ENCODE measurements at places on chromosomes 5 and 9.

DNA sequence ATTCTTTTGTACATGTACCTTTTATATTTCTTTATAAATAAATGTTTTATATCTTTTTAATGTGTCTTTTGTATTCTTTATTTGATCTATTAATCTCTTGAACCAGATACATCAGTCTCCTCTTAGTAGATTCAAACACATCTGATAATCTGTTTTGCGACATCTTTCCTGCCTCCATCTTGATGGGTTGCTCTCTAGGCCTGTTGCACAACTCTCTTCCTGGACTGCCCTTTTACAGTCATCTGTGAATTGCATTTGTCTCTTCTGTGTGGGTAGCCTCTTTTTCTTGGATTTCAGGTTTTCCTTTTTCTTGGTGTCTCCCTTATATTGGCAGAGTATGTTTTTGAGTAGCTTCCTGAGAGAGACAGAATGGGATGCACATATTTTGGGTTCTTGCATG is 6.2 kb downstream of the ZFYVE16 start:
- DNase-seq: no peak

GRCh38 chr5:149414405-149415065 is 35.4 kb upstream of the IL17B start:
- DNase-seq: no peak

DNA sequence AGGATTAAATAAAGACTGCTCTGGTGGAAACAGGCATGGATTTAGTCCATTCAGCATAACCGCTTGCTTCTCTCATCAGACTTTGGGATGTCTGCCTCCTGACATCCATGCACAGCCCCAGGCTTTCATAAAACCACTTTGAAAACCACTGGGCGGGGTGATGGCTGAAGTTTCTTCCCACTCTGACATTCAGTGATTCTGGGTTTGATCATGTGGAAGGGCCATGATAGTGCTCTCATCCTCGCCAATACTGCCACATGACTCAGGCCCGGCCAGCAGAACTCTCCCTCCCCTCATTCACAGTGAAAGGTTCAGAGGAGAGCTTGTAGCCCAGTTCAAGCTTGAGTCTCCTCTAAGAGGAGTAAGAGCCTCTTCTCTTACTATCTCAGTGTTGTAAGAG is 29.6 kb upstream of the GLRA1 start:
- no peak for DNase-seq

GRCh38 chr5:51669095-51669494 is 285.8 kb downstream of the ISL1 start:
- no peak for DNase-seq

DNA sequence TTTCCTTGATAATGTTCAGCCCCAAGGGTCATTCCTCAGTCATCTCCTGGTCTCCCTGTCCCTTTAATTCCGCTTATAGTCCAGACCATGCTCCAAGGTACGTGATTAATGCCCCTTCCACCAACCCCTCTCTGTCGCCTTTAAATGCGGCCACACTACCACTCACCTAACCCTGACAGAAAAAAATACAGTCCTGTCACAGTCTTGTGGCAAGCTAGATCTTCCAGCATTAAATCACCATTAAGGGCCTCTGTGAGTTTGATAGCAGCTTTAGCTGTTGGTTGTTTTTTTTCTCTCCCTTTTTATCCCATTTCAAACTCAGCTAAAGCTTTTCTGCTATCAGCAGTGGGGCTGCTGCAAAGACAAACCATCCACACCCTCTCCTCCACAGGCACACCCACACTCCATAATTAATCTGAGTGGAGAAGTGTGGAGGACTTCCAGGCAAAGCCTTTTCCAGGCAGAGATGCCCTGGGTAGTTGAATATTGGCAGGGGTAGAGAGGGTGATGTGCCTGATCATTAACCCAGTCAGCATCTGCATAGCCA is 522.7 kb upstream of the CLINT1 start:
- no peak for DNase-seq

DNA sequence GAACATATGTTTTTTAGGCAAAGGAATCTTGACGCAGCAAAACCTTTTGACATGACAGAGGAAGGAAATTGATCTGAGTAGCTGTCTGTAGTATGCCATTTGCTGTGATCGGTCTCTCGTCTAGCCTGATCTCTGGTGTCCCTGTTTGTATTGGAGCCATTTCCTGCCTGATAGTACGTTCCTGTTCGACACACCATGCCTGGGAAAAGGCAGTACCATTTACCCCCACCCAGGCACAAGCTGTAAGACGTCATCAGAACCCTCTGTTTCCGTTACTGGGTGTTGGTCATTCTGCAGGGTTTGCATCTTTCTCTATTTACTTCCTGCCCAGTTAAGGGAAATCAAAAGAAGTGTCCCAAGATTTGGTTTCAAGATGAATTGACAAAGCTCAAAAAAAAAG is 129.7 kb downstream of the CEMIP2 start:
- no peak for DNase-seq

DNA sequence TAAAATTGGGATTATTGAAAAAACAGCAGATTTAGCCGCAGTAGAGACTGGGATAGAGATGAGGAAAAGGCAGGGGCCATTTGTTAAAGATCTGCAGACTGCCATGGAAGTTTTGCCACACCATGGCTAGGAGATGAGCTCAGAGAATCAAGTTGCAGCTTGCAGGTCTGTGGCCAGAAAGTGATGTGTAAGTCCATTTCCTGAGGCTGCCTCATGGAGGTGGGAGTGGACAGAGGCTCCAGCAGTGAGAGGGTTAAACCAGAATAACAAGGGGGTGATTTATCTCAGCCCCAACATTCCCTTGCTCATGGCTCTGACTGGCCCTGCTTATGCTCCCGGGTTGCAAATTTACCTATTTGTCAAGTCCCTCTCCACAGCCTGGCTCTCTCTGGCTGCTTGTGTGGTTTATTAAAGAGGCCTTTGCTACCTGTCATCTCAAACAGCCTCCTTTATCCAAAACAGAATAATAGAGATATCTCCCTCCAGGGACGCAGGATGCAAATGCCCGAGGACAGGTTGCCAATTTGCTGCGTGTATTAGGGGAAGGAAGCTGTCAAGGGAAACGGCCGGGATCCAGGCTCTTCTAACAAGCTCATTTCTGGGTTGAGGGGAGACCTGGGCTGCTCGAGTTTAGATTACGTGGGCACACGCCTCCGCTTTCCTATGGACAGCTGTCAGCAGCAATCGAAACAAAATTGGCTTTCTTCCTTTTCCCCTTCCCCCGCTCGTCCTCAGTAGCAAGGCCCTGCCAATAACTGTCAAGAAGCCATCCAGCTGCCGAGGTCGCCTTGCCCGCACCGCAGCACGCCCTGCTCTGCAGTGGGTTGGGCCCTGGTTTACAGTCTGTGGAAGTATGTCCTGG is 72.8 kb upstream of the PITX1 start:
- DNase-seq: no peak

- no peak for DNase-seq
Measured at GRCh38 chr9:108019821-108020220, 530.3 kb upstream of the KLF4 start.

GRCh38 chr5:74313896-74314295 is 326.6 kb downstream of the ENC1 start:
- no peak for DNase-seq

GRCh38 chr9:136229096-136230065 is 16.2 kb downstream of the QSOX2 start:
- no peak for DNase-seq

DNA sequence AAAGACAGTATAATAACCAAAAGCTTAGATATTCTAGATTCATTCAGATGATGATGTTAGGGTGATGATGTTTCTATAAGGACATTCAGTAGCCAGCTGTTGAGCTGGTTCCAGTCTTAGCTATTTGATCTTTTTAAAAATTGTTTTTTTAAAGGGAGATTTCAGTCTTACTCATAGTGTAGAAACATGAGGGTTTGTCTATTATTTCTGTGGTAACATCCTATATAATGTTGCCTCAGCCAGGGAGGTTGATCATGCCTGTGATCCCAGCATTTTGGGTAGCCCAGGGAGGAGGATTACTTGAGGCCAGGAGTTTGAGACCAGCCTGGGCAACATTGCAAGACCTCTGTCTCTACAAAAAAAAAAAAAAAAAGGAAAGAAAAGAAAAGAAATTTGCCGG is 167.8 kb downstream of the DOCK2 start:
- DNase-seq: no peak

- DNase-seq: no peak
Measured at GRCh38 chr9:101265261-101265660, 119.5 kb downstream of the BAAT start.

DNA sequence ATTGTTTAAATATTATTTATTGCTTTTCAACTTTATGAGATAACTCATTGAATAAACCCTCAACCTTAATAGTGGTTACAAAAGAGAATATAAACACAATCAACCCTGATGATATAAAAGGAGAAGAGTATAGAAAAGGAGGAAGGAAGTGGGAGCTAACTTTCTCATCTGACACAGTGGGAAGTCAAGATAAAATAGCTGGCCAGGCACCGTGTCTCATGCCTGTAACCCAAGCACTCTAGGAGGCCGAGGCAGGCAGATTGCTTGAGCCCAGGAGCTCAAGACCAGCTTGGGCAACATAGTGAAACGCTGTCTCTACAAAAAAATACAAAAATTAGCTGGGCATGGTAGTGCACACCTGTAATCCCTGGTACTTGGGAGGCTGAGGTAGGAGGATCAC is 93.5 kb downstream of the PPP2R2B start:
- no peak for DNase-seq

DNA sequence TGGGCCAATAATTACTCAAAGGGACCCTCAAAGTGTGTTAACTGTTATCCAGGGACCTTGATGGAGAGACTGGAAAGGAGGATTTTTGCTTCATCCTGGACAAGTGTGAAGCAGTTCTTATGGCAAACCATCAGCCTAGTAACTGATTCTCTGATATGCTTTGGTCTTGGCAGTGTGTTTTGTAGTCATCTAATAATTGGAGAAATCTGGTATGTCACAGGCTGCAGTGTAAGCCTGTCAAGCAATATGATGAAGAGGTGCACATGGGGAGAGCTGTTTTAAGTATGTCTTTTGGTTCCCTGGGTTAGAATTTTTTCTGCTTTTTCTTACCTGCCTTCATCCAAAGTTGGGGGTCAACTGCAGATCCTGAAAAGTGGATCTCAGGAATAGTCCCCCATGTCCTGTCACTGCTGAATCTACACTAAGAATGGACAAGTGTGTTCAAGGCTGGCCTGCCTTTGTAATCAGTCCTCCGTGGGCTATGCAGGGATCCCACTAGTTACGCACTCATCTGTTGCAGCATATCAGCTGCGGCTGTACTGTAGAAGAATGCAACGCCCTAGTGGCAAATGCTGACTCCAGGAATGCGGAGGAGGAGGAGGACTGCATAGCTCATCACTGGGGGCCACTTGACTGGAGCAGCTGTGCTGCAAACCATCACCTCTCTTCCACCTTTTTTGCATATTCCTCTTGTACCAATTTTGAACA is 1.9 kb downstream of the SPTAN1 start:
- peak; percentile 77 for DNase-seq

GRCh38 chr5:16600397-16600796 is 16.4 kb downstream of the RETREG1 start:
- no peak for DNase-seq

DNA sequence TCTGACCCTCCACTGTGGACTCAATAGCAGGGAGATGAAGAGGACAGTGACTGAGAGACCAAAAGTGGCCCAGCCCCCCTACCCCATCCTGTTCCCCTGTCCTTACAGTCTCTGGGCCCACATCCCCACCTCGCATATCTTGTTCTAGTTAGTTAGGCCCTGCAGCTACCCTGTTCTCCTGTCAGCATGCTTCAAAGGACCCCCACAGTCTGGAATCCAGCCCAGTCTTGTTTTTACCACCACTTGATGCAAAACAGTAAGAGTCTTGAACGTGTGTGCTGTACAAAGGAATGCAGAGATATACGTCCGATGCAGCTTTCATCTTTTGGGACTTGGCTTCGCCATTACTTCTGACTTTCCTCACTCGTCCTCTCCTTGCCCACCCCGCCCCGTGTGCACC is 12.2 kb upstream of the POMT1 start:
- DNase-seq: no peak

DNA sequence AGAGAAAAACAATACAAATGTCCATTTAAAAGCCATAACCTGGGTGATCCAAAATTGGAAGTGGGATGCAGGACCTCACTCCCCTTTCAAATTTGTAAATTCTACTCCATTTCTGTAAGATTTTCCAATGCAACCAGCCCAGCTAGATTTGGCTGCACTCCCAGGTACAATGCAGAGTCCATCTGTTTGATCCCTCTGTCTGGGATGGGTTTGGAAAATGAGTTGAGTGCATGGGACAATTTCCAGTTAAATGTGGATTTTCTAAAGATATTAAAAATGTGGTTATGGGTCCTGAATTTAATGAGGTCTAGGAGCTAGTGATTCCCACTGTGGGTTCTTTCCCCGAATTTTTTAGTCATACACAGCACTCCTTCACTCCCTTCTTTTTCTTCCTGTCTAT is 104.0 kb upstream of the ATP10B start:
- DNase-seq: no peak

GRCh38 chr5:71601222-71602026 is 14.3 kb downstream of the MCCC2 start:
- peak; percentile 69 for DNase-seq

- DNase-seq: no peak
Measured at GRCh38 chr5:98492258-98492657, 281.2 kb upstream of the RGMB start.

DNA sequence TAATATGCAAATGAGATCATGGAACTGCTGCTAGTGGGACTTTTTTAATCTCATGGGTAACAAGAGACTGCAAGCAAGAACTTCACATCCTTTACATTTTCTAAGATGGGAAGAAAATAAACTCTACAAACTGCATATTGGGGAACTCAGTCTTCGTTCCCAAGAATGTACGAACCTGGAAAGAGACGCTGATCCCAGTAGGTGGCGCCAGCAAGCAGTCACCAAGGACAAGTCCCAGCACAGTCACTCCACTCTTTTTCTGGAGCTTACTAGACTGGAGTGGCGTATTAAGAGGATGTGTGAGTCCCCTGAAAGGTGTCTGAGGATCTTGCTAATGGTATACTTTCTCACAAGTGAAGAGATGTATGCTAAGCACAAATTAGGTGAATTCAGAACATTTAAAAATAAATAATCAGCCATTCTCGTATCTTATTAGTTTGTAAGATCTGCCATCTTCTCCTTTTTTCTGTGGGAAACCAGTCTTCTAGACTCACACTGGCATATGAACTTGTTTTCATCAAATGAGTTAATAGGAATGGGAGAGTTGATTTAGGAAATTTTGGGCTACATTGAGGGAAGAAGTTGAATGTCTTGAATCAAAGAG is 16.0 kb upstream of the PUM3 start:
- peak; percentile 65 for DNase-seq

DNA sequence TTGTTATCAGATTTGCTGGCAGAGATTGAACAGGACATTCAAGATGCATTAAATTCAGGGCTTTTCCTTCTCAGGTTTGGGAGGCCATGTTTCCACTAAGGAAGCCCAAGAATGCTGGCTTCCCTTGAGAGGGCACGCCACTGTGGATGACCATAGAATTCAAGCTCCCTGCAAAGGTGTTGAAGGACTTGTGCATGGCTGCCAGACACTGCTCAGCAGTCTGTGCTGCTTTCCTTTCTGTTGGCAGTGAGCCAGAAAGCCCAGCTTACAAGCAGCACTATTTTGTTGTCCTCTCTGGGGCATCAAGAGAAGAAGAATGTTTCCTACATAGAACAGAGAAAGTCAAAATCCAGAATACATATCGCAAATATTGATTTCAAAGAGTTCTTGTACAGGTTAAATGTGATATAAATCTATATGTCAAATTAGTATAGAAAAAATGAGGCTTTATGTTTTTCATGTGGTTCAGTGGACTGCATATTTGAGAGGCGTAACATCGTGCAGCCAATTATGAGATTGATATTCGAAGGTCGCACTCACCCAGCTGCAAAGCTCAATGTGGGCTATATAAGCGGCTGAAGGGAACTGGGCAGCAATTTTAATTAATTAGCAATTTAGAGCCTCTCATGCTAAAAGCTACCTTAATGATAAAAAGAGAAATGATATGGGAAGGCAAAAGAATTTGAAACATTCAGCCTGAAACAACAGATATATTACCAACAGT is 103.1 kb upstream of the ISL1 start:
- DNase-seq: no peak

Data from H7 (cell line).